NCI-H526 (cell line): ENCODE measurements at places on chromosomes 4 and X.

DNA sequence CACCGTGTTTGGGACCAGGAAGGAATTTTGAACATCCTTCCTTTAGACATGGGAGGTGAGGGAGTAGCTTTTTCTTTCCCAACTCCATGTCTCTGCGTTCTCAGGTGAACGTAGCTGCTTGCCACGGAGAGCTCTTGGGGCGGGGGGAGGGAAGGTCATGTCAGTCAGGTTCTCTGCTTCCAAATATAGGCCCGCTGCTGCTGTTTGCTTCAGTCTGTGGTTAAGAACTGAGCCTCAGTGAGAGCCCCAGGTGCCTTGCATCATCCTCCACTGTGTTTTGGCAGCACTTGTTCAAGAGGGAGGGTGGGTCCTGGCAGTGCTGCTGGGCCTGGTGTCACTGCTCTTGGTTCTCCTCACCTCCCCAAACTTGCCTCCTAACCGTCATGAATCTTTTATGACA is 46.5 kb downstream of the HADH start:
- DNase-seq: no peak

DNA sequence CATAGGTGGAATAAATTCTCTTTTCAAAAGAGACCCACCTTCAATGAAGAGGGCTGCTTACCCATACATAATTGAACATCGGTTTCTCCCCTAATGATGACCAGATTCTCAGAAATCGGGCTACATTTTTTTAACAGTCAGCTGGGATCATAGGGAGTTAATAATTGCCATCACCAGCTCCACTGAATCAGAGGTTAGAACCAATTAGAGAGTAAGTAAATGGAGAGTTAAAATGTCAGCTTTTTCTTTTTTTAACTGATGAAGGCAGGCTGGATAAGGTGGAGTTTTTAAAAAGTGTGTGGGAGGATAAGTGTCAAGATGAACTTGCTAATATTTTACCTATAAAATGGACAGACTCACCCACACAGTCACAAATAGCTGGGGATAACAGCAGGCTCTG is 584.5 kb upstream of the NR3C2 start:
- no peak for DNase-seq

DNA sequence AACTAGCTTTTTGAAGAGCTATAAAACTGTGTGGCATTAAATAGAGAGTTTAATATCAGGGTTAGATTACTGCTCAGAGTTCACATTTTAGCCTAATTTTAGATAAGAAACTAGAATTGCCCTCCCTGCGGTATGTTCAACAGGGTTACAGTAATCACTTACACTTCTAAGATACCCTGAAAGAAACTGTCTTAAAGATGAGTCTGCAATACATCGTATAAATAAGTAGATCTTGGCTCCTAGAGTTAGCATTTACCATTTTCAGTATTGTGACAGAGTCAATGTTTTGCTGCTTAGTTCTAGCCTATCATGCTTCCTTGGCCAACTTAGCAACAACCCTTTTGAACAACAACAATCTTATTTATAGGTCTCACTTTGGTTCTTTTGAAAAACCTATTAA is 217.8 kb upstream of the NDST4 start:
- no peak for DNase-seq

DNA sequence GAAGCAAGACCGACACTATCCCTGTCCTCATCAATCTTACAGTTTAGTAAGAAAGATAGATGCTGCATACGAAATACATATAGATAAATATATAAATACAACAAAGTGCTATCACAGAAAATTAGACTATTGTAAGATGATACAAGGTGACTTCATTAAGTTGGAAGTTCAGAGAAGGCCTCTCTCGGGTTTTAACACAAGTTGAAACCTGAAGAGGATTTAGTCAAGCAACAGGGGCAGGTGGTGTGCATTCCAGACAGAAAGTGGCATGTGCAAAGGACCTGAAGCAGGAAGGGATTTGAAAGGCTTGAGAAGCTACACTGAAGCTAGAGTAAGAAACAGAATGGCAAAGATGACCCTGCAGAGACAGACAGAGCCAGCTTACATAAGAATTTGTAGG is 36.5 kb downstream of the USP46 start:
- no peak for DNase-seq

DNA sequence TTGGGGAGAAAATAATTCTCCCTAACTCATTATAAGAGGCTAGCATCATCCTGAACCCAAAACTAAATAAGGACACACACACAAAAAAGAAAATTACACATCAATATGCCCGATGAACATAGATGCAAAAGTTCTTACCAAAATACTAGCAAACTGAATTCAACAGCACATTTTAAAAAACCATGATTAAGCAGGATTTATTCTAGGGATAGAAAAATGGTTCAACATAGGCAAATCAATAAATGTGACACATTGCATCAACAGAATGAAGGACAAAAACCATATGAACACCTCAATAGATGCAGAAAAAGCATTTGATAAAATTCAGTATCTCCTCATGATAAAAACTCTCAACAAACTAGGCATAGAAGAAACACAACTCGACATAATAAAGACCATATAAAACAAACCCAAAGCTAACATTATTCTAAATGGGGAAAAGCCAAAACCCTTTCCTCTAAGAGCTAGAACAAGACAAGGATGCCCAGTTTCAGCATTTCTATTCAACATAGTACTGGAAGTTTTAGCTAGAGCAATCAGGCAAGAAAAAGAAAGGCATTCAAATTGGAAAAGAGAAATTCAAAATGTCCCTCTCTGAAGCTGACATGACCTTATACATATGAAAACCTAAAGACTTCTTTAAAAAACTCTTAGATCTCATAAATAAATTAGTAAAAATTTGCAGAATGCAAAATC is 200.9 kb downstream of the NKX6-1 start:
- DNase-seq: no peak

DNA sequence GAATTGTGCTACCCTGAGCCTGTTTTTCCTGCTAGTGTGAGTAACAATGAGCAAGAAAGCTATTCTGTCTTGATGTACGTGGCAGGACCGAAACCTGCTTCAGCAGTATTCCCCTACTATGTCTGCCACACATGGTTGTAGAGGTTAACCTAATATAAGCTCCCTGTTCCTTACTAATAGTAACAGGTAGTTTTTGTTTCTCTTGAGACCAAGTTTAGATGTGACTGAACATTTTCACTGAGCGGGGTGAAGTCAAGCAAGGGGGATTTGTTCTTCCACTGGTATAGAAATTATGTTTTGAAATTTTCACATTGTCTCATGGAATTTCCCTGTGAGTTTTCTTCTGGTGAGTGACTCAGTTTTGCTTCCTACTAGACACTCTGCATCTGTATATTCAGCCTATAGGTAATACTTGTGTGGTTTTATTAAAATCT is 37.3 kb downstream of the RRAGB start:
- no peak for DNase-seq

- no peak for DNase-seq
Measured at GRCh38 chrX:36581030-36581429, 427.1 kb upstream of the FAM47C start.

- no peak for DNase-seq
Measured at GRCh38 chr4:182827166-182827565, 90.0 kb downstream of the DCTD start.

GRCh38 chr4:87122252-87122651 is 98.2 kb downstream of the KLHL8 start:
- DNase-seq: no peak

GRCh38 chrX:72371405-72371804 is 65.7 kb upstream of the CITED1 start:
- DNase-seq: no peak

DNA sequence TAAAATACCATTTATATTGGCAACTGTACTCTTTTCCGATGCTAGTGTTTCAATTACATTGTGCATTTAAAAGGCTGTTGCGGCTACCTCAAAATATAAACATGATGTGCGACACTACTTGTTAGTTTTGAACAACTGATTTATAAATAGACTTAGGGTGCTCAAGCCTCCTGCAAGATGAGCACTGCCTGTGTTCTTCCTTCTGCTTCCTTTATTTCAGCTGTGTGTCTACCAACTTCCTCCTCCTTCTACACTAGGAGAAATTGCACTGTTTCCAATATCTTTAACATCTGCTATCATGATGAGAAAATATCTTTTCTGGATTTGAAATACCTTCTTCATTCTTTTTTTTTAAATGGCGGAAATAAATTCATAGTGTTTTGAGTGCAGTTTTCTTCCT is 24.0 kb downstream of the TET2 start:
- no peak for DNase-seq

GRCh38 chr4:102089850-102090621 is 255.2 kb downstream of the SLC39A8 start:
- DNase-seq: no peak

DNA sequence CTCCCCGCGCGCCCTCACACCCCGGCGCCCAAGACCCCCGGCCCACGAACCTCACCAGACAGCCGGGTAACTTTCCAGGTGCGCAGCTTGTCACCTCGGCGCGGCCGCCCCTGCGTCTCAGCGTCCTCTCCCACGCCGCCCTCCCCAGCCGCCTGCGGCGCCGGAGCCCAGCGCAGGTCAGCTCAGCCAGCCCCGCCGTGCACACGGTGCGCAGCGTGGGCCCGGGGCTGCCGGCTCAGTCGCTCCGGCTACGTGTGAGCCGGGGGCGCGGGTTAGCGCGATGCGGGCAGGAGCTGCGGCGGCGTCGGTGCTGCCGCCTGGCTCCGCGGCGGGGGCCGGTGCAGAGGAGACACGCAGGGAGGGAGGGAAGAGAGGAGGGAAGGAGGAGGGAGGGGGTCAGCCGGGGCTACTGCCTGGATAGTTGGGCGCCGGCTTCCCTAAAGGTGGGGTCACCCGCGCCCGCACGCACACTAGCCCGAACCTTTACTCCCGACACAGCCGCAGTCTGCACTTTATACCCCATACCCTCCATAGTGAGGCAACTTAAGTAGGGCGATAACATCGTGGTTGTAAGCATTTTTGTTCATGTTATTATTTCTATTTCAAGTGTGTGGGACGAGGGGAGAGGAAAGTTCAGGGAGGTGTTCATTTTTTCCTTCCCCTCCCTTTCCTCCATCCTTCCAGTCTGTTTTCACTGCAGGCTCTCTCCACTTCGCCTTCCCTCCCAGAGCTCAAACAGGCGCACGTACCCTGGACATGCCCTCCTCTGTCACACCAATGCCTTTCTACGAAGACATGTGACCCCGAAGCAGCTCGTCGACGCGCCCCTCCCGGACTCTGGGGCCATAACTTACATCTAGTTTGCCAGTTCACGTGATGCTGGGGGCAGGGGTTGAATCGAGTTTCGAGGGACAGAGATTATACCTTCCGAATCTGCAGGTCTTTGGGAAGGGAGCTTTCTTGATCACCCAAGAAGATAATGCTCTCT is at the start of gene PRKG2:
TSS of gene PRKG2 (minus strand) at position 342 of the 988 bp plus-strand sequence. CDS start 10,175 bp downstream, outside the sequence.
- peak; percentile 13 for DNase-seq

DNA sequence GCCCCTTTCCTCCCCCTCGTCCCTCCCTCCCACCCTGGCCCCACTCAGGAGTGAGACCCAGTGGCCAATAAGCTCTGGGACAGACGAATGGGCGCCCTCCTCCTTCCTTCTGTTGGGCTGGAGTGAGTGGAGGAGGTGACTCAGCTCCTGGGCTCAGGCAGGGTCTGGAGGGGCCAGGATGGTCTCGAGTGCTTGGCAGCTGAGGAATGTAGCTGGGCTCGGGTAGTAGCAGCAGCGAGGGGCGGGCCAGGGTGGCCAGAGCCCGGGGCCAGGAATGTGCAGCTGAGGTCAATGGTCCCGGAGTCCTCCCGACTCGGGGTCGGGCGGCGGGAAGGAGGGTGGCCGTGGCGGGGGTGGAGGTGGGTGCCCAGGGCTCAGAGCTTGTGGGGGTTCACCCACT is 15.0 kb downstream of the G6PD start:
- no peak for DNase-seq

- DNase-seq: peak; percentile 24
Measured at GRCh38 chr4:123399627-123400358, 3.2 kb downstream of the SPRY1 start.

DNA sequence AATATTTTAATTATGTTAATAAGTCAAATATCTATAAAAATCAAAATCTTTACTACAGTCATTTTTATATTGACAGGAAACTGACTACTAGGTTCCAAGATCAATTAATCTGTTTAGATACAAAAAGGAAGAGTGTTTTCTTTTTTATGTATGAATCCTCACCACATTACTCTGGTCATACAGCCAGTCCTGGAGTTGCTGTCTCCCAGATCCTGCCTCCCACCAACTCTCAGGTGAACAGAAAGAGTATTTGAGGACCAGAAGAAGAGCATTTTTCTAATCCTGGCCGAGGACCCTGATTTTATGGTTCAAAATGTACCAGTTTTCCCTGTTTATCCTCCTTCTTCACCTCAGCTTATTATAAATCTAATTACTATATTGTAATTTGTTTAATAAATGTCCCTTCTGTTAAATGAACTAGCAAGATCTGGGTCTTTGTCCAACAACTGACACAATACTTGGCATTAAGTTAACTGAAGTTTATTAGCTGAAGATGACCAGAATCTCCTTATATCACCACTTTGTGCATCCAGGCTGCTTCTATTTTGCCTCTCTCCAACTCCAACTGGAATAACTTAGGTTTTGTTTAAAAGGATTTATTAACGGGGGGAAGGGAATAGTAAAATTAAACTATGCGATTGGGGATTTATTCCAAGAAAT is 224.4 kb upstream of the PCDH7 start:
- DNase-seq: no peak

- DNase-seq: no peak
Measured at GRCh38 chrX:40933132-40933705, 152.0 kb upstream of the USP9X start.

GRCh38 chr4:46594661-46595060 is 204.7 kb upstream of the GABRA2 start:
- DNase-seq: no peak

DNA sequence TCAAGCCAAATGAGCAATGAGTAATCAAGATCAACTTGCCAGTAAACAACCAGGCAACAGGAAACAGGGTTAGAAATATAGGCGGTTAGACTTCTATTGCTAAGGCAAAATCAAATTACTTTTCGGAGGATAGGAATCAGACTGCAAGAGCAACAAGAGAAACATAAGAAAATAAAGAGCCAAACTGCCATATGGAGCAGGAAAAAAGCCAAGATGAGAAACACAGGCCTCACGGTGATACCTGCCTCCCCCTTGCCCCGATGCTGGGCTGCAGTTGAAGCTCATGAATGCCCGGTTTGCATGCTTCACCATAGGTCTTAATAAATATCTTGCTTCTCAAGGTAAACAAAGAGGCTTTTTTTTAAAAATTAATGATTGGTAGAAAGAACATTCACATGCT is 158.4 kb upstream of the MAGEC2 start:
- no peak for DNase-seq

- no peak for DNase-seq
Measured at GRCh38 chr4:15674926-15675325, 6.7 kb upstream of the FAM200B start.
